GM13976 (cell line): ENCODE measurements at places on chromosomes 16 and 17.
A peak's percentile ranks its signal among the peaks of the same experiment; 100 is the strongest.

DNA sequence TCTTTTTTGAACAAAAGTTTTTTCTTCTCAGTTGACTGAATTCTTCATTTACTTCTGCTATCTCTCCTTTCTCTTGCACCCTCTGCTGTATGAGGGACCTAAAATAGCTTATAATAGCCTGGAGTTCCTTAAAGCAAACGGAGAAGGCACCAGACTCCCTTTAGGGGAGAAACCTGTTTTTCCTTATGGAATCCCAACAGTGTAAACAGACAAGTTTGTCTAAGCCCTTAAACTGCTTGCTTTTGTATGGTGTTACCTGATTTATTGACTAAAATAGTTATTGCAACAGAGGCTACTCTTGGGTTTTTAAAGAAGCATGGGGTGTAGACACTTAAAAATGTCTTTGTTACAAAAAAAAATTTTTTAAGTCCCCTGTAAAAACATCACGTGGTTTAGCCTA, 12.9 kb upstream of the TRIM25 start:
- no peak for DNase-seq

GRCh38 chr16:70694868-70695218, 9.0 kb upstream of the MTSS2 start:
- DNase-seq: no peak

DNA sequence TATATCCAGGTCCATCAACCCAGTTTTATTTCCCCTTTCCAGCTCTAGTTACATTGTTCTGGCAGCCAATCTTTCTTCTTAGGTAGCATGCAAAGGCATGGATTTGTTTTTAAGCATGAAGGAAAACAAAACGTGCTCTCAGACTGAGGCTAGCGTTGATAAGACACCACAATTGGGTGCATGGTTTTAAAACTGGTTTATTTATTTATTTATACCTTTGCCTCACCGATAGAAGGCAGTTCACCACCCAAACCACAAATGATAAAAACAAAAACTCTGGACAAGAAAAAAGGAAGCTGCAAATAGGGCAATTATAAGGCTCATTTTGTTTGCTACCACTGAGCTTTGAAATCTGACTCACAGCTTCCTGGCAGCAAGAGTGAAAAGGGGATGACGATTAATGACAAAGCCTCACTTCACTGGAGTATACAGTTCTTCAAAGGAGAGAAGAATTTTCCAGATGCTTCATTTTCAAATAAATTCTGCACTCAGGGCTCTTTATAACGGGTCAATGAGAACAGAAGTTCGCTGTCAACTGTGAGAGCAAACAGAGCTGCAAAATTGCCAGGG, 278.4 kb upstream of the IRX5 start:
- no peak for DNase-seq

- no peak for DNase-seq
Observed at GRCh38 chr16:25493136-25493811, 198.5 kb upstream of the HS3ST4 start.

GRCh38 chr17:17467016-17467415, 9.8 kb upstream of the MED9 start:
- DNase-seq: no peak

DNA sequence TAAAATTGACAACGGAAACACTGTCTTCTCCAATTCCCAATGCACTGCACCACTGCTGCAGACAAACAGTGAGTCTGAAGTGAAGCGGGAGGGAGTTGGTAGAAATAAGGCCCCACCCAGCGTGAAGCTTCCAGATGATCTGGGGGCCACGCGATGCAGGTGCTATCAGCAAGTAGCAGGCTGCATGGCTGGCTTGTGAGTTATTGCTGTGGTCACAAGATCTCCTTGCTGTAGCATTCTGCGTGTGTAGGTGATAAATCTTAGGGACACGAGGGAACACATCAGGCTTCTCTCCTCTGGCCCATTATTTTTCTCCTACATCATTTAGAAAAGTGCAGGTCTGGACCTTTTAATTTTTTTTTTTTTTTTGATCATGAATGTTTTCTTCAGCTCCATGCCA, 407.6 kb downstream of the TMEM114 start:
- DNase-seq: no peak

DNA sequence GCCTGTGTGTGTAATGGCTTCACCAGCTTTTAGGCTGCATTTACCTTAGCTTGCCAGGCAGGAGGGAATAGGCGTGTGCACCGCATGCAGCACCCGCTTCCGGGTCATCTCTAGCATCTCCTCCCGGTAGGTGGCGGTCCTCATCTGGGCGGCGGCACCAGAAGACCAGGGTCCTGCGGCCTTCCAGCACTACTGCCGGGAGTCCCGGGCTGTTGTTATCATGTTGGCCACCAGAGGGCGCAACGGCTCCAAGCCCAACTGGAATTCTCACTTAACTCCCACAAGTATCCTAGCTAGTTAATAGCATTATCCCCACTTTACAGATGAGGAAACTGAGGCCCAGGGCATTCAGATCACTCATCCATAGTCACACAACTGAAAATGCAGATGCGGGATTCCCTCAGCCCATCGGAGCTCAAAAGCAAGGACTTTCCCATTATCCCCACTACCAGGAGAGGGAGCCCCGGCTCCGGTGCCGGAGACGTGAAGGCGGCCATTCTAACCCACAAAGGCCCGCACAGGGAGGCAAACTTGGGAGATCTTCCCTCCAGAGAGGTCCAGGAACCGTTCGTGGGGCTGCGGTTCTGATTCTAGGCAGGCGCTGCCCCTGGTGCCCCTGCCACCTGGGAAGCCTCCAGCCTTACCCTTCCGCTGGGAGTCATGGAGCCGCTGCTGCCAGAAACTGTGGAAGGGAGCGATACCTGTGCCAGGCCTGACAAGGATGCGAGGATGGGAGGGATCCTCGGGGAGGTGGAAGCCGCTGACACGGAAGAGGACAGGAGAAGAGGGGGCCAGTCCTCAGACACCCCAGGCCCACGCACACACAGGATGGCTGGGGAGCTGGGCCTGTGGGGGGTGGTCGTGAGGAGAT, 23.9 kb downstream of the LGALS9 start:
- DNase-seq: peak; percentile 90

DNA sequence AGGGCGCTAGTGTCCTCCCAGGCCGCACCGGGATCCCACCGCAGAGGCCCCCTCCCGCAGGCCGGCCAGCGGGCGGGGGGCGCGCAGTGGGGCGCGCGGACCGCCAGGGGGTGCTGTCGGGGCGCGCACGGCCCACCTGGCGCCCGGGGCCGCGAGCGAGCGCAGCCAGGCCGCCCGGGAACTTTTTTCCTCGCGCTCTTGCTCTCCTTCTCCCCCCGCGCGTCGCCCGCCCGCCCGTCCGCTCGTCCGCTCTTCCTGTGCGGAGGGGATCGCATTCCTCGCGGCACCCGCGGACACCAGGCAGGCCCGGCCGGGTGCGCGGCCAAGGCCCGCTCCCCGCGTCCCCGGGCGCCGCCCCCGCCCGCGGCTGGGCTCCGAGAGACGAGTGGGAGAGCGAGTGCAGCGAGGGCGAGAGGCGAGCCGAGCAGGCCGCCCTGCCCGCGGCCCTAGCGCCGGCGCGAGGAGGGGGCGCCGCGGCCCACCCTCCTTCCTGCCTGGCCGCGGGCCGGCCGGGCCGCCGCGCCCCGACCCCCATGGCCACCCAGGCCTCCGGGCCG, at the start of gene RAI1:
Gene RAI1 (plus strand): TSS at position 272 of the 557 bp plus-strand sequence. CDS start 111,491 bp downstream, outside the sequence.
- DNase-seq: peak; percentile 88

- DNase-seq: no peak
Observed at GRCh38 chr16:56204816-56205215, 13.5 kb downstream of the GNAO1 start.

- DNase-seq: no peak
Observed at GRCh38 chr17:59362811-59363205, 31.4 kb downstream of the YPEL2 start.

- DNase-seq: no peak
Observed at GRCh38 chr17:8623591-8623990, 6.9 kb downstream of the MYH10 start.

DNA sequence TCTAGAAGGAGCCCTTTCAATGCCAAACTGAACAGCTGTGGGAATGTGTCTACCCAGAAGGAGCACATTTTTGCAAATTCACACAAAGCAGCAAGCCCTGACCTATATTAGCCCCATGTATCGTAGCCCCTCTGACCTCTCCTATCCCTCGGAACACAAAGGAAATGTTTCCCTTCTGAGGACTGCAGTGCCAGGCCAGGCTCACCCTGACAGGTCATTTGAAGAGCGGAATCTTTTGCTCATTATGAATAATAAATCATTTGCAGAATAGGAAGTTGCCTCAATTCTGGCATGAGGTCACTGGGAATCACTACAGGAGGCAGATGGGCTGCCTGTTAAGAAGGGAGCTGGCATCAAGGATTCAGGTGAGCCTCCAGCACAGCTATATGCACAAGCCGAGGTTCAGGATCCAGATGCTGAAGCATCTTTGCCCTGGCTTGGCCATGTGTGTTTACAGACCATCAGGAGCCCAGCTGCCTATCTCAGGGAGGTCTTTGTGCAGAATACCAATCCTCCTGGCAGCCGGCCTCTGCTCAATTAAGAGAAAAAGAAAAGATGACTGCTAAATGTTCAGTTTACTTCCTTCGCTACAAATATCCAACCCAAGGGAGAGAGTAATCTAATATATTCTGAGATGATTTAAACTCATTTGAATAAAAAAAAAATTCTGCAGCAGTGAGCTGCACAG, 119.4 kb downstream of the USP31 start:
- no peak for DNase-seq

GRCh38 chr17:48427598-48427997, 2.4 kb downstream of the SKAP1 start:
- peak; percentile 77 for DNase-seq

DNA sequence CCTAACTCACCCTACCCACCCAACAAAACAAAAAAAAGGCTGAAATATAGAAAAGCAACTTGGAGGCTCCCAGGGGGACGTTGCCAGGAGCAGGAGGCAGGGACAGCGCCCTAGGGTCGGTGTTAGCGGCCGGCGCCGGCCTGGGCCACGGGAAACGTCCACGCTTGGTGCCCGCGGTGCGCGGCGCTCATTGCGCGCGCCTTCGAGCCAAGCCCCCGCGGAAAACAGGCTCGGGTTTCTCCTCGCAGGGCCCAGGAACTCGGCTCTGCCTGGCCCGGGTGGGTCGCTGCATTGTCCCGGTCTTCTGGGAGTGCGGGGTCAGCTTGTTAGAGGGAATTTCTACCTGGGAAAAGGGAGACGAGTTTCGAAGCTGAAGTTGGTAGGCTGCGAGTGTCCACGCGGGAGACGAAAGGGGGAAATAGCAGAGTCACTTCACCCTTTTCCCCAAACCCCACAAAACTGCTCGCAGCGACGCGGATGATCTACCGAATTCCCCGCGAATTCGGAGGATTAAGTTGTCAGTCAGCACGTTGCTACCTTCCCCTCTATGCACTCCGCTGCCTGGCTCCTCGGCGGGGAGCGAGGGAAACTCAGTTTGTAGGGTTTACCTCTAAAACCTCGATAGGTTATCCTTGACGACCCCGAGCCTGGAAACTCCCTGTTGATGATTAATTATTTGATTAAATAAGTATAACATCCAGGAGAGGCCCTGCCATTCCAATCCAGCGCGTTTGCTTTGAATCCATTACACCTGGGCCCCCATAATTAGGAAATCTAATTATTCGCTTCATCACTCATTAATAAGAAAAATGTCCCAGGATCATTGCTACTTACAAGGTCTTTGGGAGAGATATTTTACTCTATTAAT, 751 bp upstream of the FOXC2 start:
- DNase-seq: no peak

GRCh38 chr17:82745524-82745923, 6.3 kb upstream of the TBCD start:
- no peak for DNase-seq

- no peak for DNase-seq
Observed at GRCh38 chr17:8755590-8756255, 2.6 kb downstream of the SPDYE4 start.

GRCh38 chr16:65875381-65876055, 491.0 kb upstream of the CDH5 start:
- no peak for DNase-seq

DNA sequence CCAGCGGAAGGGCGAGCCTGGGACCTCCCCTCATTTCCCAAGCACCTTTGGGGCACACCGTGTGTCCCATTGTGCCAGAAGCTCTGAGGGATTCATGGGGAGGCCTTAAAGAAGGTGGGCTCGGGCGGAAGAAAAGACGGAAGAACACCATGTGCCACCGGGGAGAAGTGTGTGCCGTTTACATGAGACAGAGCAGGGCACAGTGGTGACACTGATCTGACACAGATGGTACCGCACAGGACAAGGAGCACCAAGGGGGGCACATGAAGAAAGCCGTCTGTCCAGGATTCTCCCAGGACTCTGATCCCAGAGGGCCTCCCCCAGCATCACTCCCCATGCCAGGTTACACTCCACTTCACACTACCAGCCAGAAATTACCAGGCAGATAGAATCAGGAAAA, 128.7 kb upstream of the CHMP6 start:
- DNase-seq: no peak

- no peak for DNase-seq
Observed at GRCh38 chr16:27945233-27945973, 118.1 kb downstream of the GSG1L start.

GRCh38 chr17:80122926-80123505, 21.6 kb downstream of the GAA start:
- no peak for DNase-seq

- no peak for DNase-seq
Observed at GRCh38 chr16:28042811-28043210, 20.7 kb downstream of the GSG1L start.

DNA sequence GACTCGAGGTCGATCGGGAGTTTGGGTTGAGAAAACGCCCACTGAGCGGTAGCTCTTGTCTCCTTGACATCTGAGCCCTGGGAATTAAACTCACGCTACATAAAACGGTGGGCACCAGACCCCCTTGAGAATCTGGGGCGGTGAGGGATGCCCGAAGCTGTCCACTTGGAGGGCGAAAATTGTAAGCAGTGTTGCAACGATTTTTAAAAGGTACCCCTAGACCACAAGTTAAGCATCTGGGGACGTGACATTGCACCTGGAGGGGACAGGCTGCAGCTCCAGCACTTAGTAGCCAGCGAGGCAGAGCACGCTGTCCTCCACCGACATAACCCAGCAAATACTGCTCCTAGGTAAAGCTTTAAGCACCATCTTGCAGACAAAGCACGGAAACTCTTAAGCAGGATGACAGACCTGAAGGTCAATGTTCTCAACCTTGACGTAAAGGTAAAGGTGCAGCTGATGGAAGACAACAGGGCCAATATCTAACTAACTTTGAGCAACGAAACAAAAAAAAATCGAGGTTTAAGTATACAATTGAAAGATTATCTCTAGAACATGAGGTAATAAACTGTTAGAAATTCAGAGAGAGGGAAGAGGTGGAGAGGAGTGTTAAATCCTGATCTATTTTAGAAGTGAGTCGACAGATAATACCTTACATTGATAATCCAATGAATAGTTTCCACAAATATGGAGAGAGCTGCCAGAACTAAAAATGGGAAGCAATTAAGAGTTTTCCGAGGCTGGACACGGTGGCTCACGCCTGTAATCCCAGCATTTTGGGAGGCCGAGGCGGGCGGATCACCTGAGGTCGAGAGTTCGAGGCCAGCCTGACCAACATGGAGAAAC, 921 bp upstream of the CDR2 start:
- DNase-seq: no peak

- DNase-seq: no peak
Observed at GRCh38 chr16:12661656-12662172, 142.0 kb downstream of the CPPED1 start.
